NT2/D1 (cell line): ENCODE measurements at places on chromosomes 2 and 18.

DNA sequence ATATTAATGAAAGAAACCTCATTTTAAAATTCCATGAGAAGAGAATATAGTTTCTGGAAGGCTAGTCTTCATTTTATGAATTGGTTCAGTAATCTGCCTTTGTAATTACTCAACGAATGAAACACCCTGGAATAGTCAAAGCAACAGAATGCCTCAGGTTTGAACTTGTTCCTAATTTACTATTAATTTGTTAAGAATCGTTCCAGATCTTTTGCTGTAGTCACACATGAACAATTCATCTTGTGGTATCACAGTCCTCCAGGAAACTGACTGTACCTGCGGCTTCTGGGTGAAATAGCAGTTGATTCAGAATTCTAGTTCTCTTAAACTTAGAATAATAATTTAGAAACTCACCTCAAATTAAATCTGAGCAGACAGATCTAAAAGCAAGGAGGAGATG lies 282.7 kb upstream of the MAP2 start:
- DNase-seq: no peak

DNA sequence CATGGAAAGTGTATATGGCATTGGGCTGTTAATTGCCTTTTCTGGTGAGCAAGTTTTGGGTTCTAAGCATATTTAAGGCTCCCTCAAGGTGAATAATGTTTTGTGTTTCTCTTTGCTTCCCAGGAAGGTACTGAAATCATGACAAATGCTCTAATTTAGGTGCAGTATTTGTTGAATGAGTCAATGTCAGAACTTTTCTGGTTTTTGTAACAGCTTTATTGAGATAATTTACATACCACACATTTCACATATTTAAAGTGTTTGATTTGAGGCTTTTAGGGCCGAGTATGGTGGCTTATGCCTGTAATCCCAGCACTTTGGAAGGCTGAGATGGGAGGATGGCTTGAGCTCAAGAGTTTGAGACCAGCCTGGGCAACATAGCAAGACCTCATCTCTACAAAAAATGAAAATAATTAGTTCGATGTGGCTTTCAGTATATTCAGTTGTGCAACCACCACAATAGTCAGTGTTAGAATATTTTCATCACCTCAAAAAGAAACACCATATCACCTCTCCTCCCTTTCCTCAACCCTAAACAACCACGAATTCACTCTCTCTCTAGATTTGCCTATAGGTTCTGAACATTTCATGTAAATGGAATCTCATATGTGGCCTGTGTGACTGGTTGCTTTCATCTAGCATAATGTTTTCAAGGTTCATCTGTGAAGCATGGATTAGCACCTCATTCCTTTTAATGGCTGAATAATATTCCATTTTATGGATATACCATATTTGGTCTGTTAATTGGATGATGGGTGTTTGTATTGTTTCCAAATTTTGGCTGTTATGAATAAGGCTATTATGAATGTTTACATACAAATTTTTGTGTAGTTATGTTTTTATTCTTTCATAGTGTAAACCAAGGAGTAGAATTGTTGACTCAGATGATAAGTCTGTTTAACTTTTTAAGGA lies 54.9 kb downstream of the MGAT5 start:
- DNase-seq: no peak

GRCh38 chr2:218168635-218169462 lies 2.1 kb upstream of the CXCR1 start:
- peak; percentile 60 for DNase-seq

- no peak for DNase-seq
Observed at GRCh38 chr2:1745171-1746023, 1.1 kb upstream of the PXDN start.

- DNase-seq: no peak
Observed at GRCh38 chr2:32464431-32464830, 107.6 kb downstream of the BIRC6 start.

- DNase-seq: no peak
Observed at GRCh38 chr2:148167241-148167766, 146.4 kb downstream of the MBD5 start.

- peak; percentile 68 for DNase-seq
Observed at GRCh38 chr2:108988796-108989713, at the start of gene EDAR. EDAR (minus strand) TSS chr2:108989220; CDS start chr2:108931014, 58,206 bp downstream.

DNA sequence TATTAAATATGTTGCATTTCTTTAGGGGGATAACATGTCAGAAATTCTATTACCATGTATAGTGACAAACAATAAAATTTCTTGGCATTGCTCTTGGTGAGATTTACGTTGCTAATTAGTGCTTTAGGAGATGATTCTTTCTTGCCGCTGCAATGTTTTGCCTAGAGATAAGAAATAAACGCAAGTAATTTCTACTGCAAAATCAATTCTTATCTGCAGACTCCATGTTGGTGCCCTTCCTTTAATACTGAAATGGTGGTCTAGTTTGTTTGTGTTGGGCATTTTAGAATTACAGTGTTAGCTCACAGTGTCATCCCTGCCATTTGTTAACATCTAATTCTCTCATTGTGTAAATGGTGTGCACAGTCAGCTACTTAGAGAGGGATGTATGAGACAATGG lies 34.6 kb downstream of the ASXL3 start:
- DNase-seq: no peak

- DNase-seq: no peak
Observed at GRCh38 chr2:22769497-22769896, 615.5 kb upstream of the KLHL29 start.

GRCh38 chr2:174058026-174058425 lies 92.9 kb upstream of the SP3 start:
- DNase-seq: no peak

- DNase-seq: peak; percentile 61
Observed at GRCh38 chr2:165634855-165635254, 159.2 kb downstream of the GALNT3 start.

- no peak for DNase-seq
Observed at GRCh38 chr2:178924817-178925216, 117.6 kb upstream of the TTN start.

- no peak for DNase-seq
Observed at GRCh38 chr2:232332940-232333259, 45.7 kb upstream of the ALPP start.

- no peak for DNase-seq
Observed at GRCh38 chr2:241495172-241496002, 13.0 kb downstream of the STK25 start.

DNA sequence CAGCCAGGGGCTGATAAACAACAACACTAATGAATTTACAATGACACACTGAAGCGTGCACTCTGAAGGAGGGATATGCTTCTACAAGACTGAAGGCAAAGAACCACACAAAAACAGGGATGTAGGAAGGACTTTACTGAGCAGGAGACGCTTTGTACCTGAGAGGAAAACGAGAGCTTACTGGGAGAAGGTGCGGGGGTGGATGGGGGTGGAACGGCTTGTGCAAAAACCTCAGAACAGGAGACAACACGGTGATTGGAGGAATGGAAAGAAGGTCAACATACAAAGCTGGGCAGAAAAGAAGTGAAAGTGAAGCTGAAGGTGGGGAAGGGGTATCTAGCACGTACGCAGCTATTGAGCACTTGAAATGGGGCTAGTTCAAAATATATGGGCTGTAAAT lies 93.1 kb downstream of the SLC8A1 start:
- no peak for DNase-seq

GRCh38 chr2:239679755-239680154 lies 278.9 kb upstream of the HDAC4 start:
- no peak for DNase-seq

DNA sequence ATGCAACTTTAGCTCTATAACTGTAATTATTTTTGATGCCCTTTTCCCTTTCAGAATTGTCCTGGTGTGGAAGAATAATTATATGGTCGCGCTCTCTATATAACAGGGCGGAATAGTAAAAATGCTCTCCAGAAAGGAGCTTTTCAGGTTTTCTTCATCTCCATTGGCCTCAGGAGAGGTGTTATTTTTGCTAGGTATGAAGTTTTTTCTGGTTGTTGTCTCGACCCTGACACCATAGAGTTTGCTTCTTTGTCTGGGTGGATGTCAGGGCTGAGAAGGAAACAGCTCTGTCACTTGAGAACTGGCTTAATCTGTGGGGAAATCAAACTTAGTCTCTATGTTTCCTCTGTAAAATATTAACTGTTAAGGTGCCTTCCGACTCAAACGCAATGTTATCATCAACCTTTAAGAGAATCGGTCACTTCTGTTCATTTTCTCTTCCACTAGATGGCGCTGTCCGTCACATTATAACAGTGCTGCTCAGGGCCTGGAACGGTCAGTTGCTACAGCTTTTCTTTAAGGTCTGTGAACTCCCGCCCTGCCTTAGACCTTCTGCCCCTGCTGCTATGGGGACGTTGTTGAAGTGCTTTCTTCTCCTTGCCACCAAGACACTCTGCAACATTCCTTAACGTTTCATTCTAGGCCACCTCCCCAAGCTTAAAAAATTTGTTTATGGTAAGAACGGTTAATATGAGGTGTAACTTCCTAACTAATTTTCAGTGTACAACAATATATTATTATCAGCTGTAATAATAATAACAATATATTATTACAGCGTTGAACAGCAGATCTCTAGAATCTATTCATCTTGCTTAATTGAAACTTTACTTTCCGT lies 23.8 kb upstream of the SERPINB12 start:
- DNase-seq: peak; percentile 57

DNA sequence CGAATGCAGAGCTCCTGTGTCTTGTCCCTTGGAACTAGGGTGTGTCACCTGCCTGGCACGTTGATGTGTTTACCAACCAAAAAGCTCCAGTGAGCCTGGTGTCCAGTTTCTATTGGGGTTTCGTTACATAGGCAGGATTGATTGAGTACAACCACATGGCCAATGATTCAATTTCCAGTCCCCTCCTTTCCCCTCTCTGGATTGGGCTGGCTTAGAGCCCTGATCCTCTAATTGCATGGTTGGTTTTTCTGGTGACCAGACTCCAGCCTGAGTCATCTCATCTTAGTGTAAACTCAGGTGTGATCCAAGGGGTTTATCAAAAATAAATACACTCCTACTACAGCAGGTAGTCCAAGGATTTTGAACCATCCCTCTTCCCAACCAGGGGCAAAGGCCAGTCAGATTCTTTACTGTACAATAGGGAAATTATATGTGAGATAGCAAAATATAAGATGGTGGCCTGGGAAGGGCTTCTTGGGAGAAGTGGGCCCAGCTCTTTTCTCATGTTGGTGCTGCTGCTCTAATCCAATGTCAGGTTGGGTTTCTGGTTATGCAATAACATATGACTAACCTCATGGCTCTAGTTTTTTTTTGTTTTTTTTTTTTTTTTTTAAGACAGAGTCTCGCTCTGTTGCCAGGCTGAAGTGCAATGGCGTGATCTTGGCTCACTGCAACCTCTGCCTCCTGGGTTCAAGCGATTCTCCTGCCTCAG lies 64.7 kb upstream of the MGAT5 start:
- DNase-seq: no peak

DNA sequence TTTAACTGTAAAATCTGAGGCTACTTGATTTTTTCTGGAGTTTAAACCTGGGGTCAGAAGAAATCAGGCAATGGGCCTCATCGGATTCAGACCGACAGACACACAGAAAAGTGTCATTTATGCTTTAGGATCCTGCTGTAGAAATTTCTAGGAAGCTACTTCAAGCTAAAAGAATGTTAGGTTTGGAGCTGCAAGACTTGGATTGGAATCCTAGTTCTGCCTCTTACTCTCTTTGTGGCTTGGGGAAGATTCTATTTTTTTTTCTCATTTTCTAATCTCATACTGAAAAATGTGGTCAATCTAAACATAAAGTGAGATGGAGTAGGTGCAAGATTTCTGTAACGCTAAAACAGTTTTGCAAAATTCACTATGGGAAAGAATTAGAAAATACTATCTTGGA lies 48.8 kb upstream of the KCNE4 start:
- DNase-seq: no peak

GRCh38 chr2:117065912-117066311 lies 748.6 kb upstream of the DDX18 start:
- no peak for DNase-seq

DNA sequence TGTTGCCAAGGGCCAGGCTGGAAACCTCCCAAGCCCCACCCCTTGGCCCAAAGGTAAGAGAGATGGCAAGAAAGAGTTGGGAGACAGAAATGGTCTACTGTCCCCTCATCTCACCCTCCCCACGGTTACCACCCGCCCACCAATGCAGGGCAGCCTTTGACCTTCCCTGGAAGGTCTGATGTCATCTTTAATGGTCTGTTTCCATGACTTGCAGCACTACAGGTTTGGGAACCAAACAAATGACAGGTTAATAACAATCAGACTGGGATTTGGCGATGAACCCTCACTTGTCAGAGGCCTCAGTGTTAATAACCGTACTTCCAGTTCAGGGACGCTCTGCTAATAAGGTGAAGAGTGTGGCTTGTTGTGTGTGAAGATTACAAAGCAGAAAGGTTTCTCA lies 70.4 kb downstream of the MRO start:
- DNase-seq: no peak

DNA sequence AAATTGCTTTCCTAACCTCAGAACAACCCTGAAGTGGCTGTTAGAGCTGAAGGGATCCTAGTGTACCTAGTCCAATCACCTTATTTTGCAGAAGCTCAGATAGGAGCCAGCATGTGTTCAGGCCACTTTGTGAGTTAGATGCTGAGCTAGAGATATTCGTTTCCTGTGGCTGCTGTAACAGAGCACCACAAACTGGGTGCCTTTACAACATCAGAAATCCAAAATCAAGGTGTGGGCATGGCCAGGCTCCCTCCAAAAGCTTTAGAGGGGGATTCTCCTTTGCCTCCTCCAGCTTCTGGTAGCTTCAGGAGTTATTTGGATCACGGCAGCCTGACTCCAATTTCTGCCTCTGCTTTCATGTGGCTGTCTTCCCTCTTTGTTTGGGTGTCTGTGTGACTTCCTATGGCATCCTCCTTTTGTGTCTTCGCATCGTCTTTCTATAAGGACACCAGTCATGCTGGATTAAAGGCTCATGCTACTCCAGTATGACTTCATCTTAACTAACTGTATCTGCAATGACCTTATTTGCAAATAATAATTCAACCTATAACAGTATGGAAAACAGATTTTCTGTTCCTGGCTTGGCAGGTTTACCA lies 86.3 kb upstream of the TGFA start:
- DNase-seq: no peak

GRCh38 chr2:134401081-134401497 lies 147.2 kb downstream of the MGAT5 start:
- DNase-seq: no peak

- no peak for DNase-seq
Observed at GRCh38 chr2:145023334-145023934, 503.5 kb upstream of the ZEB2 start.

DNA sequence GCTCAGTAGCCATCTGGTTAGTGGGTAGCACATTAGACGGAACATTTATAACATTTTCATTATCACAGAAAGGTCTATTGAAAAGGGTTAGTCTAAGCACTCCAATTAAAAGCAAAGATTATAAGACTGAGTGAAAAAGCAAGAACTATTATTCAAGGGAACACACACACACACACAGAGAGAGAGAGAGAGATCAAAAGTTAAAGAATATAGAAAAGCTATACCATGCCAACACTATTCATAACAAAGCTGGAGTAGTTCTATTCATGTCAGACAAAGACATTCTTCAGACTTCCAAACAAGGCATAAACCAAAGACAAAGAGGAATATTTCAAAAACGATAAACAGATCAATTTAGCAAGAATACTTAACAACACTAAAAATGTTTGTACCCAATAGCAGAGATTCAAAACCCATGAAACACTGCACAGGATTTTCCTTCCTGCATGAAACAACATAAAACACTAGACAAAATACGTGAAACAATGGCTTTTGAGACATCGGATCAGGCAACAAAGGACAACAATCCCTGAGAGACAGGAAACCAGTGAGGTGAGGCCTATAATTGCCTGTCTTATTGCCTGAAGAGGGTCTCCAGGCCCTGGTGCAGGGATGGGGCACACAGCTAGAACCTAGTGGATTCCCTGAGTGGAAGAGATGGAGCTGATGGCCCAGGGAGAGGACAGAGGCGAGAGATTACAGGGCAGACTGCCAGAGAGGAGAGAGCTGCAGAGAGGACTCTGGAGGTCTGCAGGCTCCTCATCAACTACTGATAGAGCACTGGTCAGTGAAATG lies 83.6 kb upstream of the NPAS2 start:
- DNase-seq: no peak
